ENCODE measurements at places on chromosomes 3 and 15.

GRCh38 chr3:122350814-122351418 is 25.9 kb downstream of the CSTA start:
- DNase-seq: no peak

DNA sequence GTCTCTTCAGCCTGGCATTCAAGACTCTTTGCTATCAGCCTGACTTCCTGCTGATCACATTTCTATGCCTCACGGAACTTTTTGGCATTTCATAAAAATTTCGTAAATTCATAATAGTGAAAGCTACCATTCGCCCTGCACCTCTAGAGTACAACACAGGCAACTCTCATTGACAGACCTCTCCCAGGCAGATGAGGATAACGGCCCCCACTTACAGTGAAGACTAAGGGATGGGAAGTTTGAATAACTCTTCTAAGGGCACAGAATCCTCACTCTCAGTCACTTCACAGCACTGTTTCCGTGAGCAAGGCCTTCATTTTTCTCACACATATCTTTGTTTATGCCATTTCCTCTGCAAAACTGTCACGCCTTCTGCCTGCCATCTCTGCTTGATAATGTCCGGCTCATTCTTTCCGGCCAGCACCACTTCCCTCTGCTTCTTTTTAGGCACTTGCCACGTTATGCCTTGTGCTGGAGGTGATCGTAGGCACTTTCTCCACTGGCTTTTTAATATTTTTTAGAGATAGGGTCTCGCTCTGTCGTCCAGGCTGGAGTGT is 224.1 kb upstream of the HES1 start:
- DNase-seq: no peak

DNA sequence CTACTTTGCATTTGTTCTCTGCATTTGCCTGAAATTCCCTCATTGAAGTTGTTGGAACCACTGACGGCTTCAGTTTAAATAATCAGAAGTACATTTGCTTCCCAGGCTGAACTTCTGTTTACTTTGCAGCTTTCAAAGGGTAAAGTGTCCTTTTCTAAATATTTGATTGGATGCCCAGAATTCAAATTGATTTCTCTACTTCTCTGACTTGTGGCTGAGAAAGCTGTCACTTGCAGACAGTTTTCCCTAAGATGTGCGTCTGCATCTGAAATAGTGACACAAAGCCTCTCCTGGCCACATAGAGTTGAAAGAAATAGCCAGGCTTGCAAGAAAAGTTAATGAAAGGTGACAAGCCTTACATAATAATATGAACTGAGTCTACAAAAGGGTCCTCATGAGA is 299.6 kb downstream of the THSD4 start:
- DNase-seq: no peak

DNA sequence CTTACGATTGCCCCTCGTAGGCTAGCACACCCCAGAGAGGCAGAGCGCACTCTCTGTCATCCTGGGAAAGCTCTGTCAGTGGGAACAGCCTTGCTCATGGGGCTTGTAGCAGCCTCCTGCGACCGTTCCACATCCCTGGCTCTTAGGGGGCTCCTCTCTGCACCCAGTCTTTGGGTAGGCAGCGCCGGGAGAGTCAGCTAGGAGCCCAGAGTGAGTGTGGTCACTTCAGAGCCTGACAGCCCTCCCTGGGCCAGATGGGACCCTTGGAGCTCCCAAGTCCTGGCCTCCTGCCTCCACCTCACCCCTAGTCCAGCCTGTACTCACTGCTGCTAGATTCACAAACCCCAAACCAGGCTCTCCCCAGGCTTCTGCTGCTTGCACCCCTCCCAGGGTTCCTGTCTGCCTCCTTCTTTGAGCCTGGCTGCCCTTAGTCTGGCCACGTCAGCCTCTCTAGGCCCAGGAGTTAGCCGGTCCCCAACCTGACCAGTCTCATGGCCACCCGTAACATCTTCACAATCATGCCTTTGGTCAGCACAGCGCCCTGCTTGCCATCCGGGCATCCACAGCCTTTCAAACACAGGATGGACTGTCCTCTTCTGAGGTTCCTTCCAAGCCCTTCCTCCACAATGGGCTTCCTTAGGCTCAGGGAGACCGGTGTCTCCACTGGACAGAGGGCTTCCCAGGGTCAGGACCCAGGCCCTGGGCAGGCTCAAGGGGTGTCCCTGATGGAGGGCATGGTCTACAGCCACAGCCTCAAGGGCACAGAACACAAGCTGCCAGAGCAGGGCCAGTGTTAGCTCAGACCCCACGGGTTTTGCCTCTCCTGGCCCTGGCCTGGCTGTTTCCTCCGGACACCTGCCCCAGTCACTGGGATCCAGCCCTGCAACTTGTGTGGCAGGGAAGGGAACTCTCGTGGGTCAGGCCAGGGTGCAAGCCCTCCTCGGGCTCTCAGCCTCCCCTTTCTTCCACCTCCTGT is 4.6 kb downstream of the ACSBG1 start:
- no peak for DNase-seq

- no peak for DNase-seq
Observed at GRCh38 chr15:91294344-91294743, 194.3 kb downstream of the SV2B start.

- no peak for DNase-seq
Observed at GRCh38 chr3:143121241-143122088, 1.9 kb downstream of the CHST2 start.

Measured in ACHN (cell line).